Posterior cingulate gyrus (tissue), 11 donors: ENCODE measurements at places on chromosomes 6 and 20.

DNA sequence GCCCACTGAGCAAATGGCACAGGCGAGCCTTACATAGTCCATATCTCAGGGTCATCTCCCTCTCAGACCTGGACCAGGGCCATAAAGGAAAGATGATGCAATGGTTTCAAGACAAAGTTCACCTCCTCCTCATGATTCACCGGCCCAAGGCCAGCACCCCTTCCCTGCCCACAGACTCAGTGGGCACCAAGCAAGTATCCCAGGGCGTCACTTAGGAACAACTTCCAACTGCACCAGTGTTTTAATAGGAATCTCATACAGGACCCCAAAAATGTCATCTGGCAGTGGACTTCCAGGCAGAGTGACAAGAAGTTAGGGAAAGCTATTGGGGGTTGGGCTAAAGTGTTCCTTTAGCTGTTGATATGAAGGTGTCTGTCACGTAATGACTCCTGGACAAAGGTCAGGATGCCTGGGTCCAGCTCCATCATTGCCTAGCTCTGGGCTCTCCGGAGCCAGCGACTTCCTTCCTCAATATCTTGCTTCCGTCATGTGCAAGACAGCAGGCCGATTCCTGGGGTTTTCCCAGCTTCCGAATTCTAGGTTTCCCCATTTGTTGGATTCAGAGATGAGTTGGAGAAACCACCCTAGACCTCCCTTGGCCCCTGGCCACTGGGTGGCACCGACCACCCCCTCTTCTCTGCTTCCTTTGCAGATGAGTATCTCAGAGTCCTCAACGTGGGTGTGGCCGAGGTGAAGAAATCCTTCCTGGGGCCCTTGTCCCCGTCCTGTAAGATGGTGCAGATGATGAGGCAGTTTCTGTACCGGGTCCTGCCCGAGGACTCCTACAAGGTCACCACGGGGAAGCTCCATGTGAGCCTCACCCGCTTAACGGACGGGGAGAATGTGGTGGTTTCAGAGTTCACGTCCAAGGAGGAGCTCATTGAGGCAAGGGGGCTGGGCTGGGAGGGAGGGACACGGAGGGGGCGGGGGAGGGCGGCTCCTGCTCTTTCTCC, 21.1 kb downstream of the PNPLA1 start:
- no peak for DNase-seq

DNA sequence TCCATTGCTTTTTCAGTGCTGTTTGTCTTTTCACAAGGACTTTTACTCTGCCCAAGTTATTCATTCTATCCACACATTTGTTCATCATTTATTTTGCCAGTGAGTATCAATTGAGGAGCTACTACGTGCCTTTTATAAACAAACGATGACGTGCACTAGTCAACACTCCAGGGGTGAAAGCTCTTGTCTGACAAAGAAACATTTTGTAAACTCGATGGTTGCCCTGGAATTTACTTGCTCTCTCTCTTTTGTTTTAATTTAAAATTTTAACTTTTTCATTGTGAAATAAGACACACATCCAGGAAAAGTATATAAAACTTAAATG, 8.3 kb upstream of the MRPS18A start:
- DNase-seq: no peak

DNA sequence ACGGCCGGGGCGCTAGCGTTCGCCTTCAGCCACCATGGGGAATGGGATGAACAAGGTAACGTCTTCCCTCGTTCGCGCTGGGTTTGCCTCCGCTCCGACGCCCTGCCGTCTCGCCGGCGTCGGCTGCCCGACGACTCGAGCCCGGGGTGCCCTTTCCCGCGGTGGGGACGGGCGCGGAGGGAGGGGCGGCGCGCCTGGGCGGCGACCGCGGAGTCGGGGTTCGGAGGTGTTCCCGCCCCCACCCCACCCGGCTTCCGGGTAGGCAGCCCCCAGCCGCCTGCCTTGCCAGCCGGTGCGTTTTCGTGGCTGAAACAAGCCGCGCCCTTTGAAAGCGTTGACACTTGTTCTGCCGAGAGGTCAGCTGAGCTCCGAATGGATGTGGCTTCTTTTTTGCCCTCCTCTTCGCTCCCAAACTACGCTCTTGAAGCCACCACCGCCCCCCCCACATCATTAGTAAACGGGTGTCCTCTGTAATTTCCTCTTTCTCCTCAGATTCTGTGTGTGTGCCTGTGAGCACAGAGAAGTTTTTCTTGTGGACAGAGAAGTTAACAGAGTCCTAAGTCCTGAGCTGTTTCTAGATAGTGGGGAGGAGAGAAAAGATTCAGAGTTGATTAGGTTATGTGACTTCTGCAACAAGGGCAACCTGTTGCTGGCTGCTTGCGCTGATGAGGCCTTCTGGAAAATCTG, 362 bp downstream of the DUSP22 start:
- DNase-seq: no peak

GRCh38 chr6:66985816-66986215, 1278.8 kb upstream of the EYS start:
- DNase-seq: no peak

- no peak for DNase-seq
These were observed 28.6 kb downstream of the CST8 start for GRCh38 chr20:23519556-23519955.

- no peak for DNase-seq
These were observed 571.2 kb downstream of the QKI start for GRCh38 chr6:163985710-163986109.

- no peak for DNase-seq
These were observed 82.5 kb downstream of the ARID1B start for GRCh38 chr6:156859686-156860085.

DNA sequence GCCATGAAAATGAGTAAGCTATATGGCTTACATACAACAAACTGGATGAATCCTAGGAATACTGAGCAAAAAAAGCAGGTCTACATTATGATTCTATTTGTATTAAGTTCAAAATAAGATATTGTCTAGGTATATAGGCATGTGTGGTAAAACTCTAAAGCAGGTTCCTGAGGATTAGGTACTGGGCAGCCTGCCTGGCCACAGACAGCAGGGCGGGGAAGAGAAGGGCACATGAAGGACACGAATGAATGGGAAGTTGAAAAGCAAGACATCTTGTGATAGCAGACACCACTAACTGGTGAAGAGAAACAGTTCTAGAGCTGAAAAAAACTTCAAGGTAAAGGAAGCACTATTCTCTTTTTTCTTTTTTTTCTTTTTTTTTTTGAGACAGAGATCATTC, 72.6 kb upstream of the SLC4A11 start:
- DNase-seq: no peak
